Heart left ventricle (tissue), 16 donors: ENCODE measurements at places on chromosomes 12 and 14. TPM values are rescaled to one million over a fixed set of nuclear protein-coding genes. Genes with fewer than 3 reads are reported as not detected.

DNA sequence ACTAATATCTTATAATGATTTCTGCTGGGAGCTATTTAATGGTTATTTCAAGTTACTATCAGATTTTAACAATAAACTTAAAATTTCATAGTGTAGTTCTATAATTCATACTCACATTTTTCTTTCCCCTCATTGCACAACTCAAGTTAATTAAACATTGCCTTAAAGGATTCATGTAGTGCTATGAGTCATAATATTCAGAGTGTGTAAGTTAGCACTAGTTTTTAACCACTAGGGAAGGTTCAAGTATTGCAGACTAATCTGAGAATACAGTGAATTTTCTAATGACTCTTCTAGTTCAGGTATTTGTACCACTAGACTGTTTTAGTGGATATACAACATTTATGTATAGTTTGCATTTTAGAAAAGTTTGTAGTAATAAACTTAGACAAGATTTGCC lies 49.9 kb downstream of the FOXA1 start:
- no peak for DNase-seq

DNA sequence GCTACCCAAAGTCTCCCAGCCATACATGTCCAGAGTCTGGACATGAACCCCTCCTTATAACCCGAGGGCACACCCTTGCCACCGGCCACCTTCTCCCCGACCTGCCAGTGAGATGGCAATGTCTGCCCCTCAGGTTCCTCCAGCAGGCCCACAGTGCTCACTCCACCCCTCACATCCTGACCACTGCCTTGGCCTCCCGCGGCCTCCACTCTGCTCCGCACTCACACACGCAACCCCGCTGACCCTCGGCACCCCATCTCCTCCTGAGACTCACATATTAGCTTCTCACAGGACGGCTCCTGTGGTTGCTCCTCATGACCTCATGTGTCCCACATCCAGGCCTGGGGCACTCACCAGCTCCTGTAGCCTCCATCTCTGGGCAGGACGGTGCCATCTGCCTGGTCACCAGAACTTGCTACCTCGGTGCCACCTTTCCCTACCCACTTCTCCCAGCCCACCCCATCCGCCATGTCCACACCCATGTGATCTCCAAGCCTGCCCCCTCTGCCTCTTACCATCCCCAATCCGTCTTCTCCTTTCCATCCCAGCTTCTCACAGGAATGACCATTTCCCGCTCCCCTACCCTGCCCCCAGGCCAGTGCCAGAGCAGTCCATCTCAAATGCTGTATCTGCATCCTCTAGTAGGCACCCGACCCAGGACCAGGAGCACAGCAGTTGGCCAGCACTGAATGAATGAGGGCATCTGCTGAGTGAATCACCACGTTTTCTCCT lies 198.6 kb upstream of the DIO3 start:
- no peak for DNase-seq

GRCh38 chr12:51189790-51190355 lies 16.9 kb upstream of the TFCP2 start:
- no peak for DNase-seq

Gene CLEC2B
- total RNA-seq, result 4.6 TPM

- DNase-seq, result no peak
These were observed 599 bp upstream of the CPSF6 start for GRCh38 chr12:69238589-69239351.

DNA sequence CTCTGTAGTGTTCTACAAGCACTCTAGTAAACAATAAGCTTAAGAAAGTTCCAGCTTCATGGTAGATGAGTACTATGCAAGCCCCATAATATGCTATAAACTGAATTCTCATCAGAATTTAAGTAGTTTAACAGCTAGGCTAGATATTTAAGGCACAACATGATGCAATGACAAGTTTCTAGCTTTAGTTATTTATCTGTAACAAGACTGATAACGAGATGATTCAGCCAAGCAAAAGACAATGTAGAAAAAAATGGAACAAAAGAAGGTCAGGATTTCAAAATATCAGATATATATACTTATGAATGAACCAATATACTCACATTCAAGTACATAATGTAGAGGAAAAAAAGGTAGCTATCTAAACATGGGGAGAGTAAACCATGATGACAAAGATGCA lies 61.0 kb upstream of the RERGL start:
- DNase-seq, result no peak

Gene HPD
- total RNA-seq, result 1.5 TPM

Gene SALL2
- 2.5 TPM for total RNA-seq

DNA sequence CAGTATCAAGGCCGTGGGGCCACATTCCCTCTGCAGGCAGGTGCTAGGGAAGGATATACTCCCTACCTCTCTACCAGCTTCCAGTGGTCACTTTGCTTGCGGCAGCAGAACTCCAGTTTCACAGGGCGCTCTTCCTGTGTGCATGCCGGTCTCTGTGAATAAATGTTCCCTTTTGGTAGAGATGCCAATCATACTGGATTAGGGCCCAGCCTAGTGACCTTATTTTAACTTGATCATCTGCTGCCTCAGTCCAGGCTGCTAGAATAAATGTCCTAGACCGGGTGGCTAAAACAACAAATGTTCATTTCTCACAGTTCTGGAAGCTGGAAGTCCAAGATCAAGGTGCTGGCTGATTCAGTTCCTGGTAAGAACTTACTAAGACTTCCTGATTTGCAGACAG lies 198.8 kb upstream of the TMEM132C start:
- no peak for DNase-seq

DNA sequence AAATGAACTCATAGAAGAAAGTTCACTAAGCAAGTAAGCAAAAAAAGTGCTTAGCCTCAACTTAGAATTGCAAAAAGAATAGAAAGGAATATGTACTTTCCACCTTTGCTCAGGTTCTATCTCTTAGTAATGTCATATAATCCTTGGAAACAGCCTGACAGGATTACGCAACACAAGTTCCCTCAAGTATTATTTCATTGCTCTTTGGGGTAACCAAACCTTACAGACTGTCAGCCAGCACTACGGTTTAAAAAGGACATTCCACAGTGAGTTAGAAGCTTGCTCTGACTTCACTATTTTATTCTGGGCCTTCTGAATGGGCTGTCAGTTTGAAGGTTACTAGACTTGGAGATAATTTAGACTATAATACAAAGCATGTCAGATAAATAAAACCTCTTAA lies 264.0 kb downstream of the ATXN7L3B start:
- DNase-seq, result no peak

- no peak for DNase-seq
These were observed 131.4 kb upstream of the ARHGAP5 start for GRCh38 chr14:31945701-31946100.

DNA sequence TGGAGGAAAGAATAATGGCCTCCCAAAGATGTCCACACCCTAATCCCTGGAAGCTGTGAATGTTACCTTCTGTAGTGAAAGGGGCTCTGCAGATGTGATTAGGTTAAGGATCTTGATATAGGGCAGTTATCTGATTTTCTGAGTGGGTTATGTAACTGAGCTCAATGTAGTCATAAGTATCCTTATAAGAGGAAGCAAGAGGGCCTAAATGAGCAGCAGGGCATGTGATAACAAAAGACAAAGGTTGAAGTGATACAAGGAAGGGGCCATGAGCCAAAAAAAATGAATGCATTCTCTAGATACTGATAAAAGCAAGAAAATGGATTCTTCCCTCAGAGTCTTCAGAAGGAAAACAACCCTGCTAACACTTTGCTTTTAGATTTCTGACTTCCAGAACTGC lies 78.8 kb downstream of the OSBPL8 start:
- no peak for DNase-seq

Gene PPM1H
- 9.6 TPM for total RNA-seq

Gene PRICKLE1
- 17.0 TPM for total RNA-seq

DNA sequence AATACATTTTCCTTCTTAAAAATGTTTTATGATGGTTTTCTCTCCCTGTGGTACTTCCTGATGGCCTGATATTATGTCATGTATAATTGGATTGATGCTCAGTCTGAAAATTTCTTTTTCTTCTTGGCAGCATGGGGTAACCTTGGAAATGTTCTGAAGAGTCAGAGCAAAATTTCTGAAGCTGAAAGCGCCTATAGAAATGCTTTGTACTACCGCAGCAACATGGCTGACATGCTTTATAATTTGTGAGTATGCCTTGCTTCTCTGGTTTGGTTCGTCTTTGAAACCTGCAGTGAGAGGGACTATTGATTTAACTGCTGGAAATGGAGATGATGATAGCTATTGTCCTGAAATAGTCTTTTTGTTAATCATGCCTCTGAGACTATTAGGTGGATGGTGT lies 243.6 kb downstream of the TMTC2 start:
- DNase-seq, result no peak

- DNase-seq, result no peak
These were observed 224.3 kb upstream of the DCN start for GRCh38 chr12:91406920-91407341.

- no peak for DNase-seq
These were observed 11.4 kb upstream of the SOS2 start for GRCh38 chr14:50242566-50243310.

DNA sequence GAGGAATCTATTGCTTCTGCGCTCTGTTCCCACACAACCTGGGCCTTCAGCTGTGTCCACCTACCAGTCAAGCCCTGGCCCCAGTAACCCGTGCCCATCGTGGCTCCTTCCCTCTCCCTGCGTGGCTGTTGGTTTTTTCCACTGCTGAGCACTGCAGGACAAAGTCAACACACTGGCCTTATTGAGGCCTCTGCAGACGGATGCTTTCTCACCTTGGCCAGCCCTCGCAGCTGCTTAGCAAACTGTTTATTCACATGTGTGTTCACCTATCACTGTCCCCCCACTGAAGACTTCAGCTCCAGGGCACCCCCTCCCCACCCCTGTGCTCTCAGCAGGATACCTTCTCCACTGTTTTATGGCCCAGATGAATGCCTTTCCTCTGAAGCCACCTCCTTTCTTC lies 12.8 kb upstream of the GPX2 start:
- DNase-seq, result no peak

- no peak for DNase-seq
These were observed 3.5 kb downstream of the RDH12 start for GRCh38 chr14:67705211-67705610.

Gene COCH
- 1.6 TPM for total RNA-seq
